Fibroblast of skin of right quadriceps (primary cell): ENCODE measurements at places on chromosomes 13 and 19.

DNA sequence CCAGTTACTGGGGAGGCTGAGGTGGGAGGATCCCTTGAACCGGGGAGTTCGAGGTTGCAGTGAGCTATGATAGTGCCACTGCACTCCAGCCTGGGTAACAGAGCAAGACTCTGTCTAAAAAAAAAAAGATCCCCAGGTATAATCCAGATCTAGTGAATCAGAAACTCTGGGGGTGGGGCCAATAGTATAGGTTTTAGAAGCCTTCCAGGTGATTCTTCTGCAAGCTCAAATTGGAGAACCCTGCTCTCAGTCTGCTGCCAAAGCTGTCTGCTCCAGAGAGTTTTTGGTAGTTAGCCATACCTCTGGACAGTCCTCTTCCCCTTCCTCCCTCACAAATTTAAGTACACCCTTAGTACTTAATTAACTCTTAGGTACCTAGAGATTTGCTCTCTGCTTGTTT lies 28.0 kb downstream of the SERP2 start:
- DNase-seq: no peak

DNA sequence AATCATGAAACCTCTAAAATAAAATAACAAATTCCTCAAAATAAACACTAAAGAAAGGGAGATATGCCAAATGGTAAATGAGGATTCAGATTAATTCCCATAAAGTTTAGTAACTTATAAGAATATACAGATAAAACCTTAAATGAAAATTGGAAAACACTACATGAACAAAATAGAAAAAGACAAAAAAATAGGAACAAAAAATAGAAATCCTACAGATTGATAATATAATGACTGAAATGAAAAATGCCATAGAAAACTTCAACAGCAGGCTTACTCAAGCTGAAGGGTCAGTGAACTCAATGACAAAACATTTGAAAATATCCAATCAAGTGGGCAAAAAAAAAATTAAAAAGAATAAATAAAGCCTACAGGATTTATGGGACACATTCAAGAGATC lies 1784.8 kb downstream of the PCDH9 start:
- no peak for DNase-seq

DNA sequence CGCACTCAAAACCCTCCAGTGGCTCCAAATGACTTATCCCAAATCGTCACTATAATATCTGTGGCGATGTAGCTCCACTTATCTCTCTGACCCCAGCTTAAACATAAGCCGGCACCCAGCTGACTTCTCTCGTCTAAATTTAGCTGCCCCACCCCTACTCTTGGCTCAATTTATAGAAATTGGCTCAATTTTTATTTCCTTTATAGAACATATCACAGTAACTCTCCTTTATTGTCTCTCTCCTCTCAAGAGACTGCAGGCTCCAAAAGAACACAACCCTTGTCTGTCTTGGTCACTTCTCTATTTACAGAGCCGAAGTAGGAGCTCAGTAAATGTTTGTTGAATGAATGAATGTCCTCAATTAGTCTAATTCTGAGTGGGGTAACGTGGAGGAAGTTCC lies 805 bp downstream of the ZNF784 start:
- no peak for DNase-seq

DNA sequence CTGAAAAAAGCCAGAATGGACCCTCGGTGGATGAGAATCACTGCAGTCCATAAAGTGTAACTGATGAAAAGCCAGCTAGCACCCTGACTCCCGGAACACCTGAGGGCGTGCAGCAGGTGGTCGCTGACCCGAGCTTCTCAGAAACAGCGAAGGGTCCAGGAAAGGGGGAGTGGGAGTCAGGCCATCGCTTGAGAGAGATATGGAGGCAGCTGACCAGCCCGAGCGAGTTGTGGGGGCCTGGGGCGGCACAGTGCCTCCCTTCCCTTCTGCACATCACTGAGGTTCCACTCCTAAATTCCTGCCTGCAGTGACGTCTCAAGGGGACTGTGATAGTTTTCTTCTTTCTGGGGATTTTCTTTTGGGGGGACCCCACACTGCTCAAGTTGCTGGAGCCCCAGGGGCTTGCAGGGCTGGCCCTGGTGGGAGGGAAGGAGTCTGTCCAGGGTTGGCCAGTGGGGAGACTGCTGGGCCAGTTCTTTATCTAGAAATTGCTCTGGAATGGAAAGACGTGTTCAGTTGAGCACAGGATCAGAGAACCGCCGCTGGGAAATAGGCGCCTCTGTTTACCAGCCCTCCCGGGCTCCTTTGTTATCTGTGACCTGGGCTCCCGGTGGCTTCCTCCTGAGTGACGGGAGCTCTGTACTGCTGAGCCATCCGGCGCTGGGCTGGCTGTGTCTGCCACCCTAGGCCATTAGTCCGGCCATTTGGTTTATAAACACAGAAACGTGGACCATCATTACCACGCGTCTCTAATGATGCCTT lies 71.3 kb downstream of the RAB20 start:
- DNase-seq: no peak

- no peak for DNase-seq
Measured at GRCh38 chr13:46676378-46676725, 120.6 kb downstream of the ESD start.

GRCh38 chr13:49346460-49346859 lies 97.4 kb downstream of the CAB39L start:
- DNase-seq: no peak

- no peak for DNase-seq
Measured at GRCh38 chr13:87656306-87656705, 14.9 kb upstream of the SLITRK5 start.

DNA sequence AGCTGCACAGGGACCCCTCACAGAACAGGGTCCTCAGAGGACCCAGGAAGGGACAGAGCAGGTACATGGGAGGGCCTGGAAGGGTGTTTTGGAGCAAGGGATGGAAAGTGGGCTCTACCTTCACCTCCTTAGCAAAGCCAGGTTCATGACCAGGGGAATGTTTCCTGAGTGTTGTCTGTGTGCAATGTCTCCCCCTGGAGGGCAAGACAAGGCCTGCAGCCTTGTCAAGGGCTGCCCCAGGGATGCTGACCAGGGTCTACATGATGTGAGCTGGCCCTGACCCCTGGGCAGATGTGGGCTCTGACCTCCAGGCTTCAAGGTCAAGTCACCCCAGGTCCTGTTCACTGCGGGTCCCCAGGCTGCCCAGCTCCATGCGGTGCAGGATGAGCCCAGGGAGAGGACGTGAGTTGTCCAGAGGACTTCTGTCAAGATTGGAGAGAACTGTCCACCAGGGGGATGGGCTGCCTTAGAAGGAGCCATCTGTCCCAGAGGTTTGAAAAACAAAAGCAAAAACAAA lies 1.0 kb upstream of the CEACAM1 start:
- DNase-seq: peak; percentile 35

DNA sequence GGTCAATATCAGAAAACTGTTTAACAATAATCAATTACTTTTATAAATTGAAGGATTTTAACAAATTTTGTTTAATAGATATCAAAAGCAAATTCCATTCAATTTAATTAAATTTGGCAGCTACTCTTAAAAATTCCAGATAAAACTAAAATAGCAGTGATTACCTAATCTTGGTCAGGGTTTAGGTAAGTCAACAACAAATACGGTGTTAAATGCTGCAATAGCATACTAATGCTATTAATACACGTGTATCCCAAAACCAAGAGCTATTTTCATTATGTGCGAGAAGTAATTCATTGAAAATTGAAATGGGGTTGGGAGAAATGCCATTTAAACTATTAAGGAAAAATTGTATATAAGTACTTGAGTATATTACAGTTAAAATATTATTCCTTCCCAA lies 105.6 kb downstream of the DHRS12 start:
- DNase-seq: no peak

DNA sequence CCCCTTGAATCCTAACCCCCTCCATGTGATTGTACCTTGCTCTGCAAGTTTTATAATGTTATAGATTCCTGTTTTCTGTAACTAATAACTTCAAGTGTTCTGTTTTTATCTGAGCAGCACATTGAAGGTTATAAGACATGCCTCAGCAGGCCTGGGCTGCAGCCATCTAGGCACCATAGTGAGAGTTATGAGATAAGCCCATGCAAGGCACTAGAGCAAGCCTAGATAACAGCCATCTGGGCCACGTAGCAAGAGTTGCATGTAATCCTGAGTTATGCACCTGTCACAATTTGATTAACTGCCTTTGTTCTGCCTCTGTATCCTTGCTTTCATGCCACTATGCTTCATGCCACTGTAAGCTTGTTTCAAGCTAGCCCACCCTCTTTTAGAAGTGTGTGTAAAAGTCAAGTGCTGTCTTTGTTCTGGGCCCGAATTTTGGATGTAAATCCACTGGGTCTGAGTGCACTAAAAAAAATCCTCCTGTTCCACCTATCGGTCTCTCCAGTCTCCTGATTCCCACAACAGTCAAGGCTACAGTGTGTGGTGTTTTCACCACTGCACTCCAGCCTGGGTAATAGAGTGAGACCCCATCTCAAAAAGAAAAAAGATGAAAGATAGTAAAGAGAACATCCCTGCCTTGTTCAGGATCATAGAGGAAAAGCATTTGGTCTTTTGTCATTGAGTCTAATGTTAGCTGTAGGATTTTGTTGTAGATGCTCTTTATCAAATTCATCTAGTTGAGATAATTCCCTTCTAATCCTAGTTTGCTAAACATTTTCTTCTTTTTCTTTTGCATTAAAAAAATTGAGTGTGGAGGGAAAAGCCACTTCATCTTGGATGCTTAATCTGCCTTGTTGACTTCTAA lies 16.0 kb upstream of the KBTBD6 start:
- DNase-seq: no peak

DNA sequence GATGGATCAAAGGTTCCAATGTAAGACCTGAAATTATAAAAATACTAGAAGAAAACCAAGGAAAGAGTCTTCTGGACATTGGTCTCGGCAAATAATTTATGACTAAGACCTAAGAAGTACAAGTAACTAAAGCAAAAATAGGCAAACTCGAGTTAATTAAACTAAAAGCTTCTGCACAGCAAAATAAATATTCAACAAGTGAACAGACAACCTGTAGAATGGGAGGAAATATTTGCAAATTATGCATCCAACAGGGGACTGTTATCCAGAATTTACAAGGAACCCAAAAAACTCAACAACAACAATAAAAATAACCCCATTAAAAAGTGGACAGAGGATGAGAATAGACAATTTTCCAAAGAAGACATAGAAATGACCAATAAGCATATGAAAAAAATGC lies 9.7 kb upstream of the SLAIN1 start:
- DNase-seq: no peak
